ENCODE measurements at places on chromosomes 11 and 22. TPM values are rescaled to one million over a fixed set of nuclear protein-coding genes. Genes with fewer than 3 reads are reported as not detected.

GRCh38 chr22:47781024-47781423, 1018.6 kb downstream of the TBC1D22A start:
- DNase-seq, result no peak

The CYTH4 gene
- total RNA-seq, result 13.2 TPM

GRCh38 chr11:47186700-47187695, 764 bp upstream of the PACSIN3 start:
- peak; percentile 73 for DNase-seq

DNA sequence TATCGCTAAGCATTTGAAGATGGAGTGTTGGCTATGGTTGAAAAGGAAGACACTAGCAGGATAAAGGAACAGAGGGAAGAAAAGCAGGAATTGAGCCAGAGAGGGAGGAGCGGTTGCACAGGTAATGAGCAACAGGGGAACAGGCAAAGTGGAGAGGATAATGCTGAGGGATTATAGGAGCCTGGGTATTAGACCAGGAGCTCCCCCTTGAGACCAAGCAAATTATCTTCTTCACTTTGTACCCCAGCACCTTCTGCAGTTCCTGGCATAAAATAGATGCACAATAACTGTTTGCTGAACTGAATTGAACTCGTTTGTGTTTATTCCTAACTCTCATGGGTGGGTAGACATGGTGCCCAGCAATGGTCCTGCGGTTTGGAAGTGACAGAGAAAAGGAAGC, 54.6 kb upstream of the OR5P2 start:
- no peak for DNase-seq

DNA sequence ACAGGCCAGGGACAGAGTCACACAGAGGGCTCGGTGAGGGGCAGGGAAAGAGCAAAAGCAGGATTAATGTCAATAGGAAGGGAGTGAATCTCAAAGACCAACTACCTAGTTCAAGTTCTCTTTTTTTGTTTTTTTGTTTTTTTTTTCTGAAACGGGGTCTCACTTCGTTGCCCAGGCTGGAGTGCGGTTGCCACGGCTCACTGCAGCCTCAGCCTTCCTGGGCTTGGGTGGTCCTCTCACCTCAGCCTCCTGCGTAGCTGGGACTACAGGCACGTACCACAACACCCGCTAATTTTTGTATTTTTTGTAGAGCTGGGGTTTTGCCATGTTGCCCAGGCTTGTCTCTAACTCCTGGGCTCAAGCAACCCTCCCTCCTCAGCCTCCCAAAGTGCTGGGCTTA, 9.7 kb upstream of the BCL9L start:
- DNase-seq, result no peak

GRCh38 chr11:124085583-124085982, 29.7 kb upstream of the VWA5A start:
- no peak for DNase-seq
